ENCODE measurements at places on chromosomes 11 and 22. TPM values are rescaled to one million over a fixed set of nuclear protein-coding genes. Genes with fewer than 3 reads are reported as not detected.
A peak's percentile ranks its signal among the peaks of the same experiment; 100 is the strongest.

TPBGL gene
- total RNA-seq = 0.08 TPM

DSCAML1 gene
- 1.2 TPM for total RNA-seq

DCPS gene
- 9.9 TPM for total RNA-seq

OR52I2 gene
- not detected for total RNA-seq

TSGA10IP gene
- total RNA-seq = not detected

OR51I1 gene
- not detected for total RNA-seq

GNAZ gene
- 2.2 TPM for total RNA-seq

RPS25 gene
- total RNA-seq = 572 TPM

LMO1 gene
- total RNA-seq = 0.46 TPM

IFITM10 gene
- 2.0 TPM for total RNA-seq

GNB1L gene
- total RNA-seq = 2.0 TPM

- DNase-seq = peak; percentile 72
Observed at GRCh38 chr11:117591316-117592039, 205.5 kb downstream of the DSCAML1 start.

- DNase-seq = no peak
Observed at GRCh38 chr11:76677458-76677765, 6.9 kb upstream of the LRRC32 start.

DNA sequence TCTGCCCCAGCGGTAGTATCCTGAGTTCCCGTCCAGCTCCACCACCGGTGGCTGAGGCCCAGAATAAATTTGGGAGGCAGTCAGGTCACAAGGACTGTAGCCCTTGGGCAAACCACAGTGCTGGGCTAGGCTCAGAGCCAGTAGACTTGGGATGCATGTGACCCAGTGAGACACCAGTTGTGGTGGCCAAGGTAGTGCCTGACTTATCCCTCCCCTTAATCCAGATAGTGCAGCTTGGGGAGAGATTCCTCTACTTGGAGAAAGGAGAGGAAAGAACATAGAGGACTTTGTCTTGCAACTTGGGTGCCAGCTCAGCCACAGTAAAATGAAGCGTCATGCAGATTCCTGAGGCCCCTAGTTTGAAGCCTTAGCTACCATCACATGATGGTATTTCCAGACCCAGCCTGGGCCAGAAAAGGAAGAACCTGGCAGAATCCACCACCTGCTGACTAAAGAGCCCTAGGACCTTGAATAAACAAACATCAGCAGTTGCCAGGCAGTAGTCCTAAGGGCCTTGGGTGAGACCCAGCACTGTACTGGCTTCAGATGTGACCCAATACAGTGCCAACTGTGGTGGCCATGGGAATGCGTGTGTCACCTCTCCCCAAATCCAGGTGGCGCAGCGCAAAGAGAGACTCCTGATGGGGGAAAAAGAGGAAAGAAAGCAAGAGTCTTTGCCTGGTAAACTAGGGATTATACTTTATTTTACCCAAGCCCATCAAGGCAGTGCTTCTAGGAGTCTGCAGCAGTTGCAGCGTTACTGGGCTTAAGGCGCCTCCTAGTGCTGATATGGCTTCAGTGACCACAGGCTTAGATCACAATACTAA, 17.0 kb upstream of the DDX10 start:
- peak; percentile 84 for DNase-seq

- no peak for DNase-seq
Observed at GRCh38 chr11:65246506-65246905, 15.3 kb upstream of the POLA2 start.

DNA sequence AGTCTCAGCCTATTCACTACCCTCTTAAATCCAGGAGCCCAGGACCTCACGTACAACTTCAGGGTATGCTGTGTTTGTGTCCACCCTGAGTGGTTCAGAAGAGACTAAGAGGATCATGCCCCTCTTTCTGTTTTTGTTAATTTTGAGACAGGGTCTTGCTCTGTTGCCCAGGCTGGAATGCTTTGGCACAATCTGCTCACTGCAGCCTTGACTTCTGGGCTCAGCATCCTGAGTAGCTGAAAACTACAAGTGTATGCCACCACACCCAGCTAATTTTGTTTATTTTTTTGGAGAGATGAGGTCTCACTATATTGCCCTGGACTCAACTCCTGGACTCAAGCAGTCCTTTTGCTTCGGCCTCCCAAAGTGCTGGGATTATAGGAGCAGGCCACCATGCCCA, 118.5 kb downstream of the NAT10 start:
- DNase-seq = no peak

DNA sequence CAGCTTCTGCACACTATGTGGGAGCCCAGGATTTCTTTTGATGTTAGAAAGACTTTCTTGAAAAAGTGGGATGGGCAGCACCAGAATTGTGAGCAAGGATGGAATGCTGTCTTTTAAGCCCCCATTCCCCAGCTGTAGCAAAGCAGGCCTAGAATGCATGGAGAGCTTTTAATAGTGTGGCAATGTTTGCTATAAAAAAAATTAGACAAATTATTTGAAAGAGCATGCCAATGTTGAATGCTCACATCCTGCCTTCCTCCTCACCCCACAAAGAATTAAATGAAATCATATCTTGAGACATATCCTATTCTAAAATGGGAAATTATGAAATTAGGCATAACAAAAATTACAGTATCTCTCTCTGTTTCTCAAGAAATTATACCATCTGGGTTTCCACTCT, 154.7 kb downstream of the C11orf91 start:
- no peak for DNase-seq

GRCh38 chr11:74734559-74734925, 3.3 kb upstream of the CHRDL2 start:
- no peak for DNase-seq

GRCh38 chr11:76669901-76670484, 554 bp downstream of the LRRC32 start:
- DNase-seq = no peak

DNA sequence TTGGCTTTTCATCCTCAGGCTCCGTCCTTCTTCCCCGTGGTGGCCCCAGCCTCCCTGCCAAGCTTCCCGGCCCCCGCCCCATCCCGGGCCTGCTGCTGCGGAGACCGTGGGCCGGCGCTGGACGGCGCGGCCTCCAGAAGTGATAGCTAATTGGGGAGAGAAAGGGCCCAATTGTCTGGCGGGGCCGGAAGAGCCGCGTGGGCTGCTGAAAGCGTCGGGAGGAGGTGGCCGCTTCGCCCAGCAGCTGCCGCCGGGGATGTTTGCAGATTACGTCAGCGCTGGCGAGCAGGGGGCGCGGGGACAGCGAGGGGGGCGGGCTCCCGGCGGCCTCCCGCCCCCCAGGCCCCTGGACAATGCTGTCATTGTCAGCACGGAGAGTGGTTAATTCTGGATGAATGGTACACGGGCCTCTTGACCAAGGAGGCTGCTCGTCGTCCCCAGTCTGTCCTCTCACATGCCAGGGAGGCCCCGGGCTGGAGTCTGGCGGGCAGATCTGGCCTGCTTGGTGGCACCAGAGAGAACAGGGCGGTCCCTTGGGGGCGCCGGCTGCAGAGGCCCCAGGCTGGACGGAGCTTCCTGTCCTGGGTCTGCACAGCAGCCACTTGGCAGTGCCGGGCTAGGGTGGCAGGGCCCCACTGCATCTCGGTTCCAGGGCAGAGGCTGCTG, 1.6 kb downstream of the SMIM38 start:
- no peak for DNase-seq

GRCh38 chr11:60059052-60059451, 2.6 kb downstream of the MS4A3 start:
- DNase-seq = no peak

GRCh38 chr22:45880716-45881523, 96.0 kb downstream of the WNT7B start:
- DNase-seq = peak; percentile 70

DNA sequence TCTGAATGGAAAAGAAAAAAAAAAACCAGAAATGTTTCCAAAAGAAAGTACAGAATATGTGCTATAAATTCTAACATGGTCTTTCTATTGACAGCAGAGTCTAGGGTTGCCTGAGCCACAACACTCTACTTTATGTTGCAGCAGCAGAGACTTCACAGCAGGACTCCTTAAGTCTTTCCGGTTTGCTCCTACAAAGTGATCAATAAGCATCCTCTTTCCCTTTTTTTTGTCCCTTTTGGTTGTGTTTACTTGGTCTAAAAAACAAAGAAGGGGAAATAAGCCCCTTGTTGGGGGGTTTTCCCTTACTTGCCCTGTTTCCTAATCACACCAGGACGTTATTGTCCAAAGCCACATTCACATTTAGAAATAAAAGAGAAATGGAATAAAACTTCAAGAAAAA, 163.1 kb upstream of the MPPED2 start:
- DNase-seq = no peak

GRCh38 chr11:86440843-86441242, 66.2 kb downstream of the CCDC81 start:
- DNase-seq = no peak

- DNase-seq = peak; percentile 31
Observed at GRCh38 chr22:44387486-44387885, 74.7 kb upstream of the SHISAL1 start.

- no peak for DNase-seq
Observed at GRCh38 chr22:21948824-21949568, 3.7 kb downstream of the PPM1F start.

- no peak for DNase-seq
Observed at GRCh38 chr22:37082251-37082873, 27.2 kb downstream of the TMPRSS6 start.

- DNase-seq = peak; percentile 33
Observed at GRCh38 chr22:46788441-46789172, 26.2 kb downstream of the TBC1D22A start.

DNA sequence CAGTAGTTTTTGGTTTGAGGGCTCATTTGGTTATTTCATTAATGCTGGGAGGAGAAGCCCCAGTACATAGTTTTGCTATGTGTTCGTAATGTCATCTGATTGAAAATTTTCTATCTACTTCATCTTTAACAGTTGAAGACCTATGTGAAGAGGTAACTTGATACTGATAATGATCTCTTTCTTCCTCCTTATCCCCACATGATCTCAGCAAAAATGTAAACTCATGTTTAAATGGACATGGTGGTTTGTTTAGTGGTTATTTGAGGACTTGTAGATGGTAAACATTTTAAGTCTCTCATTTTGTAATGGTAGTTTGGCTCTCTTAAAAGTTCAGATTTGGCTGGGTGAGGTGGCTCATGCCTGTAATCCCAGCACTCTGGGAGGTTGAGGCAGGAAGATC, 53.7 kb upstream of the SPTBN2 start:
- no peak for DNase-seq

GRCh38 chr11:35343033-35343598, 76.2 kb downstream of the SLC1A2 start:
- no peak for DNase-seq

DNA sequence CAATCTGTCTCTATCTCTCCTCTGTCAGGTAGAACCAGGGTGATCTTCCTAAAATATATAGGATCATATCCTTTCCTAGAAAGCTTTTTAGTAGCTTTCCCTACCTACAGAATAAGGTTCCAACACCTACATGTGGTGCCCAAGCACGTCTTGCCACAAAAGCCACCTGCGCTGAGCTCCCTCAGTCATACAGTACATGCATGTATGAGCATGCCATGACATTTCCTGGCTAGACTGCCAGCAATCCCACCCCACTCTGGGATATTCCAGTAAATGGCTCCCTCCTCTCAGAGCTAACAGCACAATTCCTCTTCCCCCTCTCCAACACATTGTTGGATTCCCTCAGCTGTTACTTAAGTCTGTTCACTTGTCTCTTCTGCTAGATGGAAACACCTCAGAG, 398.0 kb downstream of the TENM4 start:
- no peak for DNase-seq

GRCh38 chr11:61062181-61062930, 39.9 kb upstream of the CD5 start:
- DNase-seq = no peak

DNA sequence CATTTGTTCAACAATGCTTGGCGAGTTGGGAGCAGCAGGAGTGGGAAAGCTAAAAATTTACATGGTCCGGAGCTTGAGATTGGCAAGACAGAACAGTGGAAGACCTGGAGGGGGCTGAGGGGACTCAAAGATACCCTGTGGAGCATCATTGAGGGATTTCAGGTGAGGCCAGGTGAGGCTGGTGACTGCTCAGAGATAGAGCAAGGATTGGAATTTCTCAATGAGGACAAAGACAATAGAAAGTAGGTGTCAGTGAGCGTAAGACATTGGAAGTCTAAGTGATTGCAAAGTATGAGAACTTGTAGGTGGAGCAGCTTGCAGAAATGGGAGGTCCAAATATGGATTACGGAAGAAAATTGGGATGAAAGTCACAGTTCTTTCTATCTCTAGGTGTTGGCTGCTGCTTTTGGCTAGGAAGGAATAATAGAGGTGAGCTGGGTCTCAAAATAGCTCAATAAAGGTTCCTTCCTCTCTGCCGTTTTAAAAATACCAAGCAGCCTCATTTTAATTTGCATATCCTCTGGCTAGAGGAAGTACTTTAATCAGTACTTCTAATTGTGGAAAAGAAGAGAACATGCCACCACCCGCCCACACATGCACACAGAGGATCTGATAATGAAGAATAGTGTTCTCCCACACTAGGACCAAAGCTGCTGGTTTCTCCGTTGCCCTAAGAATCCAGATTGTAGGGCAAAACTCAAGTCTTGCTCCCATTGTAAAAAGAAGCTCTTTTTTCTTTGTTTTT, 41.8 kb upstream of the SORL1-AS1 start:
- no peak for DNase-seq

GRCh38 chr22:45318558-45319323, 9.0 kb downstream of the FAM118A start:
- no peak for DNase-seq

GRCh38 chr22:45199723-45200122, 36.0 kb downstream of the NUP50 start:
- no peak for DNase-seq

DNA sequence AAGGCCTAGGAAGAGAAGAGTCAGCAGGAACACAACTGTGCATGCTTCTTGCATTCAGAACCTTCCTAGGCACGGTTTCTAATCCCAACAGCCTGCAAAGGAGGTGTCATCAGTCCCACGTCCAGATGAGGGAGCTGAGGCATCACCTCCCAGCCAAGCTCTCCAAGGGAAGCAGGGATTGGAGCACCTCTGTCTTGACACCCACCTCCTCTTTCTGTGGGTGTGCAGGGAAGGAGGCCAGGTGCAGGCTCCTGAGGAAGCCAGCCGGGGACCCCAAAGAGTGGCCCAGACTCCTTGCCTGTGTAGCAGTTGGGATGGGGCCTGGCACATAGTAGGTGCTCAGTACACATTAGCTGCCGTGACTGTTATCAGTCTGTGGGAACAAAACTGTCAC, 2.0 kb downstream of the PNPLA5 start:
- DNase-seq = peak; percentile 54

DNA sequence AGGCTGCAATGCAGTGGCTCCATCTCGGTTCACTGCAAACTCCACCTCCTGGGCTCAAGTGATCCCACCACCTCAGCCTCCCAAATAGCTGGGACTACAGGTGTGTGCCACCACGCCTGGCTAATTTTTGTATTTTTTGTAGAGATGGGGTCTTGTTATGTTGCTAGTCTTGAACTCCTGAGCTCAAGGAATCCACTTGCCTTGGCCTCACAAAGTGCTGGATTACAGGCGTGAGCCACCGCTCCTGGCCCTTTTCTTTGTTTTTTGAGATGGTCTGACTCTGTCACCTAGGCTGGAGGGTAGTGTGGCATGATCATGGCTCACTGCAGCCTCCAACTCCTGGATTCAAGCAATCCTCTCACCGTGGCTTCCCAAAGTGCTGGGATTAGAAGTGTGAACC, 21.0 kb downstream of the ARFGAP3 start:
- no peak for DNase-seq
